ENCODE measurements at places on chromosomes 16 and 17.

DNA sequence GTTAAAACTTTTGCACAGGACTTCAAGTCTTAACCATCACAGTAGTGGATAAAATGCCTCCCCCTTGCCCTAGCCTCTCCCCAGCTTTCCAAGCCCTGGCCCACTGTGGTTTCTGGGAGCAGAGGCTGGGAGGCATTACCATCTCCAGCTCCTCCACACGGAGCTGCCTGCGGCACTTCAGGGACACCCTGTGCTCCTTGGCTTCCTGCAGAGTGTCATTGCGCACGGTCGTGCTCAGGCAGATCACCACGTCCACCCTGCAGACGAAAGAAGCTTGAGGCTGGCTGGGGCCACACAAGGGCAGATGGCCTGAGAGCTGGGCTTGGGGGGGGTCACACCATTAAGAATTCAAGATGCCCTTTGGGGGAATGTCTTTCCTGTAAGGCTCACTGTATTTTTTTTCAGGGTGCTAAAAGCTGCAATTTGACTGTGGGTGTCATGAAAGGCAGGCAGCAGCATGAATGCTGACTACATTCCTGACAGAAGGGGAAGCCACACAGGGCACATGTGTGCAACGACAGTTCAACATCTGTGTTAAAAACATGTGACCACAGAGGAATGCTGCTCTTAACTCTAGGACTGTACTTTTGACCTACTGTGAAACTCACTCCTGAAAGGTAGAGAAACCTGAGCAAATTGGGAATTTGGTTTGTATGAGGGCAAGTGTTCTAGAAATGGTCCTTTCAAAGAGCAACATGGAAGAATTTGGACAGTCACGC, 47.7 kb upstream of the CLEC18B start:
- DNase-seq = no peak

DNA sequence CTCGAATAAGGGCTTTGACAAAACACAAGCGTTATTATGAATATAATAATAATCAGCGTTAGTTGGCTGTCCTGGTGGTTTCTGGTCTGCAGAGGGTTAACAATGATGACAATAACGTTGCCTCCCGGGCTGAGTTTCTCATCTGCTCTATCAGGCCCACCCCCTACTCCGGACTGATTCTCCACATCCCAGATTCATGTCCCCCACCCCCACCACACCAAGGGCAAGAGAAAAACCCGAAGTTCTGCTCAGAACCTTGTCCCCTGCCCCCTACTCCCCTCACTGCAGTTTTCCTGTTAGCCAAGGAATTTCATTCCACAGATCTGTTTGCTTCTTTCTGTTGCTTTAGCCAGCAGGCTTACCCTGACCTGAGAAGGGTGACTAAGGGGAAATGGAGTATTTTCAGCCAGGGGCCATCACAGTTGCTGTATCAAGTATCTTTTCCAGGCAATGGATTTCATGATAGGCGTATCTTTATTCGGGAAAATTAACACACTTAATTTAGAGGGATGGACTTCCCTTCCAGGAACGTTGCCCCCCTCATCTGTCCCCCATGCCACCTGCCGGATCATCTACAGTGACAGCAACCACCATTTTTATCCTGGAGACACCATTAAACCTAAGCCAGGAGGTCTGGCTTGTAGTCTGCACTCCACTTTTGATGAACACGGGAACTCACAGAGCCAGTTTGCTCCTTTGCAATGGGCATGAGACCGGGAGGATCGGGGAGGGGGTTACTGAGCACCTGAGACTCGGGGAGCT, 23.7 kb downstream of the ALOX15 start:
- DNase-seq = no peak

DNA sequence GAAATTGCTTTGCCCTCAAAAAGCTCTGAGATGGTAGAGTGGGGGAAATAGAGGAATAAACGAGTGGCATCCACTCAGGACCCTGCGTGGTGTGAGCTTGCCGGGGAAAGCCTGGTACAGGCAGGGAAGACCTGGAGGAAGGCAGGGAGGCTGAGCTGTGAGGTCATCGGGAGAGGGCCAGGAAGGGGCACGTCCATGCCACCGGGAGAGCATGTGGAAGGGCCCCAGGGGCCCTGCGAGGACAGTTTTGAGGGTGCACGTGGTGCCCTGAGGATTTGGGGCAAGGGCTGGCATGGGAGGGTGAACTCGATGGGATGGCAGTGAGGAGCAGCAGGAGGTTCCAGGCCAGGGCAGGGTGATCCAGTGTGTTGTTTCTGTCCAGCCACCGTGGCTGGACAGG, 56.3 kb upstream of the CBFA2T3 start:
- no peak for DNase-seq

DNA sequence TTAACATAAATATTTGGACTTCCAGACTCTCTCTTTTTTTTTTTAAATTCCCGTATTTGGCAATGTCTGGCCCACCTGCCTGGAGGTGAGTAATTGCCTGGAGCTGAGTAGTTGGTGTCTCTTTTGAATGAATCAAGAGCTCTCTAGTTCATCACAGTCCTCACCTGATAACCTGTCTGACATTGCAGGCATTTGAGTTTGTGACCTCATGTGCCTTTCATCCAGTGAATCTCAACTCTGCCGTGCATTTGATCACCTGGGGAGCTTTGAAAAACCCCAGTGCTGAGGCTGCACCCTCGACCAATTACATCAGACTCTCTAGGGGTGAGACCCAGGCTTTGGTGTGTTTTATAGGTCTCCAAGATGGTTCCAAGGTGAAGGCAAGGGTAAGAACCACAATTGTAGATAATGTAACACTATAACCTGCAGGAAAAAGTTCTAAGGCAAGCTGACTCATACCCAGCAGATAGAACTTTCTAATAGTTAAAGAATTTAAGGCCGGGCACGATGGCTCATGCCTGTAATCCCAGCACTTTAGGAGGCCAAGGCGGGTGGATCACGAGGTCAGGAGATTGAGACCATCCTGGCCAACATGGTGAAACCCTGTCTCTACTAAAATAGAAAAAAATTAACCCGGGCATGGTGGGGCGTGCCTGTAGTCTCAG, 24.5 kb upstream of the HS3ST2 start:
- no peak for DNase-seq

DNA sequence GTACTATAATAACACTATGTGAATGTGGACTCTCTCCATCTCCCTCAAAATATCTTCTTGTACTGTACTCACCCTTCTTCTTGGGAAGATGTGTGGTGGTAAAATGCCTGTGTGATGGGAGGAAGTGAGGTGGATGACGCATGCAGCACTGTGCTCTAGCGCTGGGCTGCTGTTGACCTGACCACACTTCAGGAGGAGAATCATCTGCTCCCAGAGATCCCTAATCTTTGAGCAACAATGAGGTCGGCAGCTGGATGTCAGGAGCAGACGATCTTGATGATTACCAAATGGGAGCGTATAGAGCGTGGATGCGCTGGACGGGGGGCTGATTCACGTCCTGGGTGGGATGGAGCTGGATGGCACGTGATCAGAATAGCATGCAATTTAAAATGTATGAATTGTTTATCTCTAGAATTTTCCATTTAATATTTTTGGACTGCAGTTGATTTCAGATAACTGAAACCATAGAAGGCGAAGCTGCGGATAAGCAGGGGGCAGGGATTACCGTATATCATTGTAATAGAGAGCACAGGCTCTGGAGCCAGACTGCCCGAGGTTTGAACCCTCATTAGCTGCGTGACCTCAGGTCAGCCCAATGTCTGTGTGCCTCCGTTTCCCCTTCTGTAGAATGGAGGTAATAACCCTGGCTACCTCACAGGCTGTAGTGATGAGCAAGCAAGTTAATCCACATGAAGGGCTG, 23.7 kb upstream of the CYLD start:
- DNase-seq = no peak

DNA sequence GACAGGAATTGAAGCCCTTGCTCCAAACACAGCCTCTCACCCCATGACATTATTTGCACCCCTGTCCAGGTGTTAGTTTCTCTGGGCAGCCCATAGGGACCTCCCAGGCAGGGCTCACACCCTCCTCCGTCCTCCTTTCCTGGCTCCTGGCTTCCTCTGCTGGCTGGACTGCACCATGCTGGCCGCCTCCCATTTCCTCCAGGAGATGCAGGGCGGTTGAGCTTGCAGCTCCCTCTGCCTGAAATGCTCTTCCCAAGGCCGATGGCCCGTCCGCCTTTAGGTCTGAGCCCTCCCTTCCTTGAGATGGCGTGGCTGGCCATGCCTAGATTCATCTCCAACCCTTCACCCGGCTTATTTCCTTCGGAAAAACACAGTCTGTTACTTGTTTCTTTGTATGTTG, 334.8 kb downstream of the SNX29 start:
- DNase-seq = no peak

DNA sequence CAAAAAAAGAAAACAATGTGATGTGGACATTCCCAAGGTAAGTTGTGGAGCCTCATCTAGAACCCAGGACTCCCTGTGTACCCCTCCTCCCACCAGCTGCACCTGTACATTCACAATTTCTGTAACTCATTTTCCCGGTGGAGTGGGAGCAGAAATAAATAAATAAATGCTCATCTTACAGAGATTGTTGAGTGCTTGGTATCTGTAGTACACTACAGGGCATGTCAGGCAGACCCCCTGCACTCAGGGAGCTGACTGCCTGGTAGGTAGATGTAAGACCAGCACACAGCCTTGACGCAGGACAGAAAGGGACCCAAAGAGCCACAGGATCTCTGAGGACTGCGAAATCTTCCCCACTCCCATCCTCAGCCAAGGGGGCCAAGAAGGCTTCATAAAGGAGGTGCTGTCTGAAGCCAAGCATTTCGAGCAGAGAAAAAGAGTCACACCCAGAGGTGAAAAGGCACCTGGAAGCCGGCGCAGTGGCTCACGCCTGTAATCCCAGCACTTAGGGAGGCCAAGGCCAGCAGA, 6.5 kb downstream of the EIF1 start:
- DNase-seq = no peak

GRCh38 chr17:69447726-69448125, 33.2 kb downstream of the MAP2K6 start:
- no peak for DNase-seq

DNA sequence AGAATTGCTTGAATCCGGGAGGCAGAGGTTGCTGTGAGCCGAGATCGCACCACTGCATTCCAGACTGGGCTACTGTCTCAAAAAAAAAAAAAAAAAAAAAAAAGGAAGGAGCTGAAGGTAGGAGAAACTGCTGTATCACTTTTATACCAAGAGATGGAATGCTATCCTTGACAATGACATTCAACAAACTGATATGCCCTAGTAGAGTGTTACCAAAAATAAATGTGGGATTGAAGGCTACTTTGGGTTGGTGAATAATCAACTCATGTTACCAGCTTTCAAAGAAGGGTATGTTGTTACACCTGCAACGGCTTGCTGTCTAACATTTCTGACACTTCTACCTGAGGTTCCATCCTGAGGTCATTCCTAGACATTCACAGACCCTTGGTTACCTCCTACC, 84.9 kb downstream of the TEX14 start:
- no peak for DNase-seq

- no peak for DNase-seq
Observed at GRCh38 chr16:88835383-88835782, 21.4 kb downstream of the GALNS start.

DNA sequence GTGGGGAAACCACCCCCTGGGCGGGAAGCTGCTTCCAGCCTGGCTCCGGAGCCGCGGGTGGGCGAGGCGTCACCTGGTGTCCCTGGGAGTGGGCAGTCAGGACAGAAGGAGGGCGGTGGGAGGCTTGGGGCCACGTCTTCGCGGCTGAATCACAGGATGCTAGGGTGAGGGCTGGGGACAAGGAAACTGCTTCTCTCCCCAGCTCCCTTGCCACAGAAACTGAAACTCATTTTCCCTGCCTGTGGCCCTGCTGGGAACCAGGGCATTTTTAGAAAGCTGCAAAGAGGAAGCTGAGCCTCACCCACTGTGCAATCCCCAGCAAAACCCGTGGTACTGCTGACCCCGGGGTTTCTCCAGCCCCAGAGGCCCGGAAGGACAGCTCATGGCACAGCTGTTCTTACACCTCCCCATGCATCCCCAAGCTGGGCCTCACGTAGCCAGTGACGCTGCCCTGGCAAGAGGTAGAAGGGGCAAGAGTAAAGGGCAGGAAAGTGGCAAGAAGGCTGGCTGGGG, 8.2 kb downstream of the RHBDF2 start:
- no peak for DNase-seq

DNA sequence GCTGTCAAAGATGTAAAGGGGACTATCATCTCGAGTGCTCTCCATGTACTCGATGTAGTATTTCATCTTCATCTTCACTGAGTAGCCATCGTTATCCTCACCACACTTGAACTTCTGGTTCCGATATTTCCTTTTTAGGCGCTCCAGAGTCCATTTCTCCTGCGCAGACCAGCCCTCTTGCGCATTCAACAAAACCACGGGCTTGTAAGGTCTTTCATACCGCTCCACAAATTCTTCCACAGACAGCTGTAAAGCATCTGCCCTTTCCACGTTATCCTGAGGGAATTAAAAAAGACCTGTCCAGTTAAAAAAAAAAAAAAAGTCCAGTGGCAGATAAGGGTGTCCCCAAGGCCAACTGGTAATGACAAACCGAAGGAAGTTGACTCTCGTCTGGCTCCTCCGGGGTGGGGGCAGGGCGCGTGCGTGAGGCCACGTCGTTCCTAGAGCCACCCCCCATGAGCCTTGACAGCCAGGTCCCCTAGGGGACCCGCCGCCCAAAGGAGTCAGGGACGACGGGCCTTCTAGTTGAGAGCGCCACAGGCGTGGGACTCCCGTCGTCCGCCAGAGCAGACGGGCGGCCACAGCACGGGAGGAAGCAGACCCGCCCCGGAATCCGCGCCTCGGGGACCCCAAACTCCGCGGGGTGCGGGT, 701 bp downstream of the JMJD6 start:
- DNase-seq = no peak

- peak; percentile 6 for DNase-seq
Observed at GRCh38 chr17:76248013-76248782, 7.9 kb upstream of the RNF157 start.

DNA sequence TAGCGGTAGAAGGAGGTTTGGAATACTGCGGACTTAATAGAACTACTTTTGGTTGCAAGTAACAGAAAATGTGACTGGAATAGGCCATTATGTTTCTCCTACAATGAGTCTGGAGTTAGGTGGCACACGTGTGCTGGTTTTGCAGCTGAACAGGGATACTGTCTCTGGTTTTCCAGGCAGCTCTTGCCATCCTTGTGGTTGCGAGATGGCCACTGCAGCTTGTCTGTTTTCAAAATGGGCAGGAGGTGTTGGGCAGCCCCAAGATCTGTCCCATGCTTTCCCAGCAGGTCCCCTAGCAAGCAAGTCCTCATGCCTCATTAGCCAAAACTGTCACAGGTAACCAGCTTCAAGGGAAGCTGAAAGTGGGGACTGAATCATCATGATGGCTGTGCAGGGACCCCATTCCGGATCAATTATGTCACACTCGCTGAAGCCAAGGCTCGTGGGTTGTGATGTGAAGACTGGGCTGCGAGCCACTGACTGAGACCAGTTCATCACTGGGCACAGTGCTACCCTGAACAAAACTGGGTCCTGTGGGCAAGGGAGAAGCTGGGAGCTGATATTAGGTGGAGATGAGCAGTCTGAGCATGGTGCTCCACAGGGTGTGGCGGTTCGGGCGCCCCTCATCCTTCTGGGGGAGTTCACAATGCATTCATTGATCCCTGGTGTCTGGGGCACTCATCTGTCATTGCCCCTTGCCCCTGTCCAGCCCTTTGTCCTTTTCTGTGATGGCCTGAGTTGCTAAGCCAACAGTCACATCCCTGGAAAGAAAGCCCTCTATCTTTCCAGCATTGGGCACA, 82.1 kb downstream of the KSR1 start:
- DNase-seq = no peak
